Activated CD4-positive, alpha-beta memory T cell treated with anti-CD3 and anti-CD28 coated beads for 36 hours (primary cell): ENCODE measurements at places on chromosomes 2 and 18.

GRCh38 chr2:217076657-217077232, 216.9 kb upstream of the TNP1 start:
- no peaks in the 10 kb centered on the region for H3K36me3 ChIP-seq
- H3K4me1 ChIP-seq: no peaks in the 10 kb centered on the region
- no peak for DNase-seq
- no peak overlapping the region for H3K27ac ChIP-seq

- no peak for DNase-seq
- no peak overlapping the region for H3K4me3 ChIP-seq
- H3K27ac ChIP-seq: no peak overlapping the region
- H3K4me1 ChIP-seq: peaks cover 2% of the 10 kb centered on the region
- H3K36me3 ChIP-seq: no peaks in the 10 kb centered on the region
- no peaks in the 10 kb centered on the region for H3K27me3 ChIP-seq
Measured at GRCh38 chr2:160970052-160970965, 189.9 kb upstream of the TANK start.

GRCh38 chr2:17306706-17307105, 211.5 kb downstream of the RAD51AP2 start:
- no peaks in the 10 kb centered on the region for H3K36me3 ChIP-seq
- no peaks in the 10 kb centered on the region for H3K27me3 ChIP-seq
- no peak overlapping the region for H3K4me3 ChIP-seq
- H3K27ac ChIP-seq: no peak overlapping the region

DNA sequence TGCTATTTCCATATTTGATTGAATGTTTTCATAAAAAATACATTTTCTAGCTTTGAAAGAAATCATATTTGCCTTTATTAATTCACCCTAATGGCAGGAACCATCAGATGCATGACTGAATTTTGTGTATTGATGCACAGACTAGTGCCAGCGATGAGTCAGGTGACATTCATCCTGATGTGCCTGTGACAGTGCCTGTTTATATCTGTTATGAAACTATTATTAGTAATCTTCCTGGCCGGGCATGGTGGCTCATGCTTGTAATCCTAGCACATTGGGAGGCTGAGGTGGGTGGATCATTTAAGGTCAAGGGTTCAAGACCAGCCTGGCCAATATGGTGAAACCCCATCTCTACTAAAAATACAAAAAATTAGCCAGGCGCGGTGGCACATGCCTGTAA, 170.0 kb downstream of the TSN start:
- H3K4me3 ChIP-seq: no peak overlapping the region
- H3K27ac ChIP-seq: no peak overlapping the region
- H3K27me3 ChIP-seq: no peaks in the 10 kb centered on the region

DNA sequence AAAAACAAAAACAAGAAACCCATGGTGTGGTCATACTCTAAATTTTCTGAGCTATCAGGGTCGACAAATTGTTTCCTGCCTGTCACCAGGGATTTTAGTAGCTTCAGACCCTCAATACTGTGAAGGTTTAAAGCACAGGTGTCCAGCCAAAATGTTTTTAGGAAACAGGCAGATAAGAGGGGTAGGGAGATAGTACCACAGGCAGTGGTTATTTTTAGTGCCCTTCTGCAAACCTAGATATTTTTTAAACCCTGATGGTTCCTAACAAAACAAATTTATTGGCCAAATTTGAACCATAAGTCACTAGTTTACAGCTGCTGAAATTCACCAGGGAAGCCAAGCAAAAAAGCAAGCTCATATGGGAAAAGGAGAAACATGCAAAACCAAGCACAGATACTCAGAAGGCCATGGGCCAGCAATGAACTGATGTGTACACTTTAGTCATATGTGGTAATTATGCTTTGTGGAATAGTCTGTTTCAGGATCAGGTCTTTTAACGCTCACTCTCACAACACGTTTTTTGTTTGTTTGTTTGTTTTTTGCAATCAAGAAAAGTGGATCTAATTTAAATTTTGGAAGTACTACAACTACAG, 156.8 kb upstream of the STK17B start:
- no peaks in the 10 kb centered on the region for H3K4me1 ChIP-seq
- H3K36me3 ChIP-seq: no peaks in the 10 kb centered on the region
- no peak overlapping the region for H3K27ac ChIP-seq
- DNase-seq: no peak
- H3K27me3 ChIP-seq: peaks cover 4% of the 10 kb centered on the region

GRCh38 chr2:50691513-50691912, 340.4 kb downstream of the NRXN1 start:
- no peak overlapping the region for H3K27ac ChIP-seq
- H3K36me3 ChIP-seq: no peaks in the 10 kb centered on the region
- no peak overlapping the region for H3K4me3 ChIP-seq

GRCh38 chr2:116733699-116734098, 1080.8 kb upstream of the DDX18 start:
- no peak overlapping the region for H3K27ac ChIP-seq
- H3K4me1 ChIP-seq: no peaks in the 10 kb centered on the region
- DNase-seq: no peak

GRCh38 chr18:46587600-46587999, 69.4 kb downstream of the LOXHD1 start:
- H3K36me3 ChIP-seq: no peaks in the 10 kb centered on the region
- no peak overlapping the region for H3K4me3 ChIP-seq
- H3K4me1 ChIP-seq: no peaks in the 10 kb centered on the region
- H3K27ac ChIP-seq: no peak overlapping the region
- H3K27me3 ChIP-seq: peaks cover 5% of the 10 kb centered on the region
- DNase-seq: no peak

- H3K27me3 ChIP-seq: peaks cover 3% of the 10 kb centered on the region
- H3K4me1 ChIP-seq: peaks cover 5% of the 10 kb centered on the region
- no peak overlapping the region for H3K27ac ChIP-seq
Measured at GRCh38 chr2:201785135-201785534, 4.4 kb upstream of the ALS2 start.

- no peak for DNase-seq
- H3K4me3 ChIP-seq: no peak overlapping the region
- no peak overlapping the region for H3K27ac ChIP-seq
Measured at GRCh38 chr2:64291181-64291580, 147.0 kb upstream of the PELI1 start.

GRCh38 chr2:37052600-37053332, 31.4 kb downstream of the HEATR5B start:
- no peak for DNase-seq
- peaks cover 30% of the 10 kb centered on the region for H3K36me3 ChIP-seq
- no peak overlapping the region for H3K4me3 ChIP-seq

- peaks cover 1% of the 10 kb centered on the region for H3K27me3 ChIP-seq
- H3K4me3 ChIP-seq: no peak overlapping the region
- DNase-seq: no peak
- no peak overlapping the region for H3K27ac ChIP-seq
- H3K36me3 ChIP-seq: no peaks in the 10 kb centered on the region
Measured at GRCh38 chr2:204725693-204726360, 180.6 kb downstream of the PARD3B start.
